Left kidney (tissue), 8 donors: ENCODE measurements at places on chromosomes 6 and 20.

DNA sequence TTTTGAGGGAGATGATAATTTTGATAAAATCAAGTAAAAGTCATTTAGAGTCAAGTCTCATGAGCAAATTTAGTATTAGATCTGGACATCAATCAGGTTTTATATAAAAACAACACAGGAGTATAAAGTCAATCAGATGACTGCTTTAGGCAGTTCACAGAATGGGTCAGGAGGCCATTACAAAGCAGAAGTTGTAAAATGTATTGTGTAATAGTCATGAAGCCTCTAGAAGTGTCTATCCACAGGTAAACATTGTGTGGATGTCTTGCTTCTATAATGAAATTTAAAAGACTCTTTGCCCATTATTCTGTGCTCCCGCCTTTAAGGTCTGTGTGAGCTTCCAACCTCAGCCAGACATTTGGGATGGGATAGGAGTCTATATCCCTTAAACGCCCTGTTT, 28.8 kb downstream of the MAP7 start:
- DNase-seq = no peak

GRCh38 chr20:51979226-51979625, 176.9 kb upstream of the SALL4 start:
- no peak for DNase-seq

DNA sequence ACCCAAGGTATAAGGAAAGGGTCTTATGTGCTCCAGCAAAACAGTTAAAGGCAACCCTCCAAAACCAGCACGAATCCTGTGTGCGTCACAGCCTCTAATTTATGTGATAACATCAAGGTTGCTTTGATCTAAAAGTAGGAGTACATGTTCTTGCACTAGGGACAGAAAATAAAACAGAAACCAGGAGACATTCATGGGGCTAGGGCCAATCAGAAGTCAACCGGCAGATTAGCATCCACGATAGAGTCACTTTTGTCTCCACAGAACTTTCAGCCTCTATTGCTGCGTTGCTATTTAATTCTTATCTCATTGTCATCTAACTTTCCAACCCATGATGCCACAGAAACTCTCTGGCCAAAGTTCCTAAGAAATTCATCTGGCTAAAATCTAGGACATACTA, 178.8 kb upstream of the PTCHD4 start:
- no peak for DNase-seq

DNA sequence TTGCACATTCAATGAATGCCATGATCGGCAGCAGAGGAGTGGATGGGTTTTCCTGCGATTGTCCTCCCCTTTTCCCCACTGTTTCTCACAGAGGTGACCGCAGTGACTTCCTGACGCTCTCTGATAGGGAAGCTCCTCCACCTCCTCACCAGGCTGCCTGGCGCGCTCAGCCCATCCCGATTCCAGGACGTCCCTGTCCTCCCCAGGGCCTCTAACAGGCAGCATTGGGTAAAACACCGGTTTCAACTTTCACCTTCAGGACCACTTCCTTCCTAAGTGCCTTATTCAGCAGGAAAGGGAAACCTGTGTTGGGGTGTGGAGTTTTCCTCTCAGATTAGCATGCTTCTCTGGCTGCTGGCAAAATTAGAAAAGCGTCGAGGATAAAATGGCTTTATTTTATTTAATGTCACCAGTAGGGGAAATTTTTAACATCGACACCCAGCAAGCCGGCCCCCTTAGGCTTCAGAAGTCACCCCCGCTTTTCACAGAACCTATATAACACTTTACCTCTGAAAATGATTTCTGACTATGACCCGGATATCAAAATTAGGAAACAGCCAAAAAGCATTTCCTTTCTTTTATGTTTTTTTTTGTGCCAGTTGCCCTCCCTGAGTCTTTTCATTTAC, 570.4 kb upstream of the GJE1 start:
- peak; percentile 26 for DNase-seq

- DNase-seq = no peak
These were observed 1002.0 kb upstream of the ADGRB3 start for GRCh38 chr6:67633058-67633457.

DNA sequence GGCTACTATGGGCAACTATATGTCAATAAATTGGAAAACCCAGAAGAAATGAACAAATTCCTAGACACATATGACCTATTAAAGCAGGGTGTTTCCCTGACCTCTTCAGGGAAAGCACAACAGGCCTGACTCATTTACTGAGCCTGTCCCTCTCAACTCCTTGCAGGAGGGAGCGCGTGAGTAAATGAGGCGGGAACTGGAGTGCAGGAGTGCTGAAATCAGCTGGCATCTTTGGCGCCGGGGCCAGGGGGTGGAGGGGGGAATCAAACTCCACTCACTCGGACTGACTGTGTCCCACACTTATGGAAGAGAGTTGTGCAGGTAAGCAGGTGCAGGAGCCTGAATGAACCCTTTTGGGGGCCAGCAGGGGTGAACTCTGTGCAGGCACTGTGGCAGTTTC, 671.2 kb upstream of the PTCHD4 start:
- no peak for DNase-seq

DNA sequence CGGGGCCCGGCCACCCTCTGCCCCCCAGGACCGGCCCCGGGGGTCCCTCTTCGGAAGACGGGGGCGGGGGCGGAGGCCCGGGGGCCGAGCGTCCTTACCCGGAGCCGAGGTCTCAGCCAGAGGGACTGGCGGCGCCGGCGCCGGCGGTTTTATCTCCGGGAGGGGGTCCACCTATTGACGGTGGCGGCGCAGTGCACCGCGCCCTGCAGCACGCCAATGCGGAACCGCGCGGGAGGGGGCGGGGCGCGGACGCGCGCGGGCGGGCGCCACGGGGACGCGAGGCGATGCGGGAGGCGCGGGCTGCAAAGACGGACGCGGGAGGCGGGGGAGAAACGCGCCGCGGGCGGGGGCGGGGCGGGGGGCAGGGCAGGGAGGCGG, at the start of gene EEF1A2:
EEF1A2 (minus strand) TSS at position 124 of the 378 bp plus-strand sequence. CDS start 1,320 bp downstream, outside the sequence.
- no peak for DNase-seq

- DNase-seq = no peak
These were observed 180.4 kb downstream of the DHX35 start for GRCh38 chr20:39142407-39143096.

- DNase-seq = no peak
These were observed 70.5 kb downstream of the AKAP12 start for GRCh38 chr6:151310279-151310678.

- no peak for DNase-seq
These were observed 116.6 kb downstream of the CRYBG1 start for GRCh38 chr6:106477146-106477545.

- DNase-seq = no peak
These were observed 54.2 kb downstream of the TRAM2 start for GRCh38 chr6:52522655-52523054.
